ENCODE measurements at places on chromosomes 11 and 22.

DNA sequence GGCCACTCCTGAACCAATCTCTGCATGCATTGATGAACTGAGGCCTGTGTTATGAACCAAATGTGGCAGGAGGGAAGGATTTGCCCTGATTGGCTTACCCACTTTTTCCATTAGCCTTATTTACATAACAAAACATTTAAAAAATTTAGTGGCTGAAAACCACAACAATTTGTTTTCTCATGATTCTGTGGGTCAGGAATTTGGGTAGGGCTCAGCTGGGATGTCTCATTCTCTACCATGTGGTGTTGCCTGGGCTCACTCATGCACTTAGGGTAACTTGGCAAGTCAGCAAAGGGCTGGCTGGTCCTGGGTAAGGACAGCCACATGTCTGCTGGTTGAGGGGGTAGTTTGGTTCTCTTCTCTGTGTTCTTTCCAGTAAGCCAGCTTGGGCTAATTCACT is 35.1 kb upstream of the CYP2R1 start:
- DNase-seq, result no peak

- no peak for DNase-seq
These were observed 103.1 kb downstream of the PDE2A start for GRCh38 chr11:72570893-72571661.

DNA sequence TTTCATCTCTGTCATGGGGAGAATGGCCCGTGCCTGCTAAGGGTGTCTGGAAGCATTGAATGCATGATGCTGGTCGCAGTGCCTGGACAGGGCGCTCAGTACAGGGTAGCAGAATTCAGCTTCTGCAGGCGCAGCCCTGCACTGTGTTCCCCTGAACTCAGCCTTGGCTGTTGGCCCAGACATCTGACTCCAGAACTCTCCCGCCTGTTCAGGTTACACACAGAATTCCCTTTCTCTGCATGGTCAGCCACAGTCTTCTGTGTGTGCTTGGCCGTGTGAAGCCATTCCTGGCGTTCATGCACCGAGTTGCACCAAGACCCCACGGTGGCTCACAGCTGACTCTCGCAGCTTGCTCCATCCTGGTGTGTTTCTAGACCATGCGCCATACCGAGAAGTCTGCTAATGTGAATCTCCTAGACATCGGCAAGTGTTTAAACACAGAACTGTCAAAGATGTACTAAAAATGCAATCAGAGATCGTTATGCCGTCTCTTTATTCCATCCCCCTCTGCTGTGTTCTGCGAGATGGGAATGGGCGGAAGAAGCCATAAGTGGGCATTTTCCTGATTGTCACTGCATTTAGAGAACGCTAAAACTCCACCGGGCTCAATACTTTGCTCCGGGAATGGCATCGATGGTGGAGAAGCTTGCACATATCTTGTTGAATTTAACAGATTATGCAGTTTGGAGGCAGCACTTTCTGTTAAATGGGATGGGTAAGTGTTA is 55.6 kb downstream of the MPPED1 start:
- DNase-seq, result no peak

DNA sequence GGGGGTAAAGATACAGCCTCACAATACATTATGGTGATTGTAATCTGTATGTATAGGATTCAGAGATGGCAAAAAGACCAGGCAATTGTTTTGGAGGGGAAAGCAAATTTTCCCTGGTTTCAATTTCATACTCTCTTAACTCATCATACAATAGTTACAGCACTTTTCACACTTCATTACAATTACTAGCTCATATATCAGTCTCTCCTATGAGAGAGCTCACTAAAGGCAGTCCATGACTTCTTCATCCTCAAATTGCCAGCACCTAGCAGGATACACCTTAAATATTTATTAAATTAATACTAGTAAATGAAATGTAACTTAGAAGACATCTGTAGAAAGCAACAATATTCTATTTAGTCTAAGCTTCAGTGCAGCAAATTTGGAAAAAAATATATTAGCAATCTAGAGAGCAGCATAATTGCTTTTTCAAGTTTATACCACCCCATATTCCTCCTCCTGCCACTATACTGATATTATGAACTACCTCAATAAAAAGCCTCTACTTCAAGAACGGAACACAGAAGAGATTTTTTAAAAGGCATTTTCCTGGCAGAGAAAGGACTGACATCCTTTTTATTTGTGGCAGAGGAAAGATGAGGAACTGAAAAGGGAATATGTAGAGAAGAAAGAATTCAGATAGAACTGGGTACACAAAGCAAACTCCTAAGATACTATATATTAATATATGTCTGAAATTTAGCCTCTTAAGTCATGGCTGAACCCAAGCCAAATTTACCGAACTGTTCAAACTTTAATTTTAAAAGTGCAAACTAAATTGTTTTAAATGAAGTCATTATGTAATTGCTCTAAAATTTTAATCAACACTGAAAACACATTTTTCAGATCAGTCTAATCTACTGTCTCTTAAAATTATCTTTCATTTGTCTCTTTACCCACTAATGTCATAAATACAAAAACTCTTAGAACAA is 27.7 kb downstream of the PICALM start:
- DNase-seq, result no peak

DNA sequence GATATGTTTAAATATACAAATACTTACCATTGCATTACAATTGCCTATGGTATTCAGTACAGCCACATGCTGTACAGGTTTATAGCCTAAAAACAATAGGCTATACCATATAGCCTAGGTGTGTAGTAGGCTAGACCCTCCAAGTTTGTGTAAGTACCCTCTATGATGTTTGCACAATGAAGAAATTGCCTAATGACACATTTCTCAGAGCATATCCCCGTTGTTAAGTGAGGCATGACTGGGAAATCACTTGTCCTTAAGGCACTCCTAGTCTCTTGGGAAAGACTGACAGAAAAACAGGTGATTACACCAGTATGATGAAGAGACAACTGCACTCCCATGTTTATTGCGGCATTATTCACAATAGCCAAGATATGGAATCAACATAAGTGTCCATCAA is 187.2 kb downstream of the SPON1 start:
- DNase-seq, result no peak

GRCh38 chr11:69726481-69726880 is 22.7 kb upstream of the FGF19 start:
- no peak for DNase-seq

DNA sequence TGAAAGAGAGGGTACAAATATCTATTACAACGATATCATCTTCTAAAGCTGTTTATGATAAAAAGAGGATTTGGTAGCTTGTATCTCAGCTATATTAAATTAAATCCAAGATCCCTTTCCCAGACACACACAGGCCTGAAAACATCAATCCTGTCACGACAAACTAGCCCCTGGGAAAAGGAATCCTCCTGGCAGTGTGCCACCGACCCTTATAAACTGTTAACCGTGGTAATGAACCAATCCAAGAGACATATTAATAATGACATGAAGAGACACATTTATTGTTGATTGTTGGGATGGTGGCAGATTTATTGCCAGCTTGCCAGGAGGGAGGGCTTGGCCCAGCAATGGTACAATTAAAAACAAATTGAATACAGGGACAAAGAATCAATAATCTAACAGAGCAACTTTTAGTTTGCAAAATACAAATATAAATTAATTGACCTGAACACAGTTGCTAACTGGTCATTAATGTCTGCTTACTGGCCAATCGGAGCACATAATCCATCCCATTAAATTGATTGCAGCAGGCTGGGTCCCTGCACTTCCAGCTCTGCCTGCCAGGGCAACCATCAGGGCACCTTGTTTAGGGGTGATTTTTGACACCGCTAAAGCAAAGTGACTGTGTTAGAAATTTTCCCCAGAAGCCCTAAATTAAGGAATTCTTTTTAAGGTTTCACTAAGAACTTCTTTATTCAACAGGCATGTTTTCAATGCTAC is 887.6 kb downstream of the OPCML start:
- no peak for DNase-seq

DNA sequence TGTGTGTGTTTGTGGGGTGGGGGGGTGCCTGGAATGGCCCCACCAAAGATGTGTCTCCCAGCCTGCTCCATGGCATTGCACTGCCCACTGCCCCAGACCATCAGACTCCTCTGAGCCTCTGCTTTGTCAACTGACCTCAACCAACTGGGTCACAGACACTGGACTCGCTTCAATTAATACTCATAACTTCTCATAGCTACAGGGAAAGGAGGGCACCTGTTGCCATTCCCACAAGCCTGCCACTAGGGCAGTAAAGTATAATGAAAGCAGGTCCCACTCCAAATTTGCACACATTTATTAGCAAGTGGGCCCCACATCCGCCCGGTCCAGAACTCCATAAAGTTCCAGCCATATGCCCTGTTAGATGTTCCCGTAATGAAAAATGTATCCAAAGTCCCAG is 70.5 kb upstream of the PRDM11 start:
- no peak for DNase-seq

- DNase-seq, result no peak
These were observed 154.9 kb downstream of the SBF2 start for GRCh38 chr11:10139143-10139542.

DNA sequence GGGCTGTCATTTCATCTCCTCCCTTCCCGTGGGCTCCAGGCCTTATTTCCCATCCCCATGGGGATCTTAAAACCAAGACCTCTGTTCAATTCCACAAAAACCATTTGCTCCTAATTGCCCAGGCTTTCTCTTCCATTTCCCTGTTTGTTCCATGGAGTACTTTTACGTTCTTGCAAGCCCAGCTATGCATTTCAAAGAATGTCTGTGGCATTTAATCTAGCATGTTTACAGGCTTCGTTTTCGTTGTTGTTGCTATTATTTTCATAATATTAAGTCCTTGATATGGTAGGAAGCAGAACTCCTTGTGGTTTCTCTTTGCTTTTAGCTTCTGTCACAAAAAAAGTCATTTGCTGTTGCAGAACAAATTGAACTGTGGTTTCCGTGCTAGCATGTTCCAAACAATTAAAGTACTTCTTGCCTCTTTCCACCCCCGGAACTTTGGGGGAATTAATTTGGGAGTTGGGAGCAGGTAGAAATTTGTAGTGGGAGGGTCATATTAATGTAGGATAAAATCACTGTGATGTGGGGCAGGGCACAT is 68.1 kb upstream of the SLC22A12 start:
- no peak for DNase-seq

Data from hematopoietic multipotent progenitor cell treated with erythropoietin and hydrocortisone succinate and interleukin-3 and kit ligand, for 17 days (in vitro differentiated cells).